ENCODE measurements at places on chromosomes 11 and 22. TPM values are rescaled to one million over a fixed set of nuclear protein-coding genes. Genes with fewer than 3 reads are reported as not detected.
A peak's percentile ranks its signal among the peaks of the same experiment; 100 is the strongest.

GLYAT gene
- polyA plus RNA-seq: not detected

GRCh38 chr11:12207384-12208150 is 97.2 kb downstream of the MICAL2 start:
- DNase-seq: no peak

SOX10 gene
- polyA plus RNA-seq: 1.3 TPM

CCND1 gene
- polyA plus RNA-seq: 159 TPM

SCN4B gene
- polyA plus RNA-seq: 0.45 TPM

DNA sequence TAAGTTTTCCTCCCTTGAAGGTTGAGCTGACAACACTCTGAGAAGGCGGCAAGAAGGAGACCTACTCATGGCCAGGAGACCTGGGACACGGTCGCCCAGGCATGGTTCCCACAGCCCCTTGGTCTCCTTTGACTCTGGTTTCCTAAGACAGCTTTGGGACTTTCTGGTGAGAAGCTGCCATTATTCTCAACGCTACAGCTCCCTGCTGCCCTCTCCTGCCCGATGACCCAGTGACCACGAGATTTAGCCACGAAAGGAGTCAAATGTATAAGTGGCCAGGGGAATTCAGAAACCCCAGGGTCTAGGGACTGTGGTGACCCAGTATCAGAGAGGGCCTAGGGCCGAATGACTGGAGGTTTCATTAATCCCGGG is 699 bp upstream of the SDF2L1 start:
- peak; percentile 68 for DNase-seq

CARD10 gene
- polyA plus RNA-seq: 5.8 TPM

- DNase-seq: no peak
Measured at GRCh38 chr11:57483562-57483918, 23.2 kb downstream of the RTN4RL2 start.

DNA sequence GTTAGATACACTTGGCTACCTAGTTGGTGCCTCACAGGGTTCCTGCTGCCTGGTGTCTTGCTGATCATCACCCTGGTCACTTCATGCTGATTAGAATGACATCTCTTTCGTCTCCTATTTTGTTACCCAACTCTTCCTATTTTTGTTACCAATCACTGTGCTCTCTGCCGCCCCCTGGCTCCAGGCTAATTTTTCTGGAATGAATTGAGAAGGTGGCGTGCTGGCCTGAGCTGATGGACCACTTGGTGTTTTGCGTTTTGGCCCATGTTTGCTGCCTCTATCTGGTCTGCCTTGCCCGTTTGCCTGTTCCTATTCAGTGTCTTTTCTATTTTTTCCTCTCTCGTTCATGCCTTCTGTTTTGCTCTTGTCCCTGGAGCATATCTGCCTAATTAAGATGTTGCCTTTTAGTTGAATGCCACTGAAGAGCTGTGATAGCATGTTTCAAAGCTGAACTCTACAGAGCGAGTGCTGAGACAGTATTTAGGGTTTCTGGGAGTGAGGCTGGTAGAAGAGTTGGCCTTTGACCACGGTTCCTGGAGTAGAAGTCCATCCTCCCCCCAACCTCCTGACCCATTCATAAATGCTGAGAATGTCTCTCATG is 5.9 kb upstream of the ATF4 start:
- peak; percentile 81 for DNase-seq

FGF3 gene
- not detected for polyA plus RNA-seq

GRCh38 chr11:44839458-44840084 is 111.1 kb downstream of the TP53I11 start:
- DNase-seq: no peak

RIMBP3C gene
- 0.03 TPM for polyA plus RNA-seq
